ENCODE measurements at places on chromosomes 6 and 20. TPM values are rescaled to one million over a fixed set of nuclear protein-coding genes. Genes with fewer than 3 reads are reported as not detected.

DNA sequence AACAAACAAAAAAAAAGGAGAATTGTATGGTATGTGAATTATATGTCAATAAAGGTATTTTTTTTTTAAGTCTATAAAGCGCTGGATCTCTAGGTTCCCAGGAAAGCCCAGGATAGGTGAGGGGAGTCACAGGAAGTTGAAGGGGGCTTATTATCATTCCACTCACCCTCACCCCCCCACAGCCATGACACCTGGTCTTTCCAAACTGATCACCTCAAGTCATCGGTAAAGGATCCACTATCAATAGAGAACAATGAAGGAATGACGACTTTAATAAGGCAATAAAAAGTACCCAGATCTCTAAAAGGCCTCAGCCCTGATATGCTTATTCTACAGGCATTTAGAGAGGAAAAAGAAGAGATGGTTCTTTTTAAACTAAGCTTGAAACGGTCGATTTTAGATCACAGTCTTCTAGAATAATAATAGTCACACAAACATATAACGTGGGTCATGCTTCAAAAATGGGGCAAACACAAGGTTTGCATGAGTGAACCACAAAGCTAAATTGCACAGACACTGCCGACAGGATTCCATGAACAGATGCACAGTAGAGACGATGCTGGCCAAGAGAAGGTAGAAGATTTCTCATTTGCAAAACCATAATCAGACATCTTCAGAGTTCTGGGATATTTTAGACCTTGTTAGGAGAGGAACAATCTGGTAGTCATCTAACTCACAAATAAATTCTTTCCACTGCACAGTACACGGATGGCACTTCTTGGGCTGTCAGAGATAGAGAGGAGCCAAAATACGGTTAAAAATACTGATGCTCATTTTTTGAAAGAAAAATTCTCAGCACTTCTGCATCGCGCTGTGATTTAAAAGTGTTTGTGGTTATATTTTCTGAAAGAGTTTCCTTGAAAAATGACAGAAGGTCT is 21.0 kb downstream of the ZMYND8 start:
- DNase-seq, result no peak

GRCh38 chr6:122616877-122617276 is 6.7 kb downstream of the PKIB start:
- no peak for DNase-seq

Gene PNLDC1
- total RNA-seq, result 1.1 TPM

GRCh38 chr6:128179876-128180438 is 279.1 kb upstream of the THEMIS start:
- no peak for DNase-seq

Gene MPIG6B
- total RNA-seq, result not detected

Gene LTB
- total RNA-seq, result 1.9 TPM

GRCh38 chr6:61585504-61585903 is 700.5 kb downstream of the KHDRBS2 start:
- DNase-seq, result no peak

DNA sequence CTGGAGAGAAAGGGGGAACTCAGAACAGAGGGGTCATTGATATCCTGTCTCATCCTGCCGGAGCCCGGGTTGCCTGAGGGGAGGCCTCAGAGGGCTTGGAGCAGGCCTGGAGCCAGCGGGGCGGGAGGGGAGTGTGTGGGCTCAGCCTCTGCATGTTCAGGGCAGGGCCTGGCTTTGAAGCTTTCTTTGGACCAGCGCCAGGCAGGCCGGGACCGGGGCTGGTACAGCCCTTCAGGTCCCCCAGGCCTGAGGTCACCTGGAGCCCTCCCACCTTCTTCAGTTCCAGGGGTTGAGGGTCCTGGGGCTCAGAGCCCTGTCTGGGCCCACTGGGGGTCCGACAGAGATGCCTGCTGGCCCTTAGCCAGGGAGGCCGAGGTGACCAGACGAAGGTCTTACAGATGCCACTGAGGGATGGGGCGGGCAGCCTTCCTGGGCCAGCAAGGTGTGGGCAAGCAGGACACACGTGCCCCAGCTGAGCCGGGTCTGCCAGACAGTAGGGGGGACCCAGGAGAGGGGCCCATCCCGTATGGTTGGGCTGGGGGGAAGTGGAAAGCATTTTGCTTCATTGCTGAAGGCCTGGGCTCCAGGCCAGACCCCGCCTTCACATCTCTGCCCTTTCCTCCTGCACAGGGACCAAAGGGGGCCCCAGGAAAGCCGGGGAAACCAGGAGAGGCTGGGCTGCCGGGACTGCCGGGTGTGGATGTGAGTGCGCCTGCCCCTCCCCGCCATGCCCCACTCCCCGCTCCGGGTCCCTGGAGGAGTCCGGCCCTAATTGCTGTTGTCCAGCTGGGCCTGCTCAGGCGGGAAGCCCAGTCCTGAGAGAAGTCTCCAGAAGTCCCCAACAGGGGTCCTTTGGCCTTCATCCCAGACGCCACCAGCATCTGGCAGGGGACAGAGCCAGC is 2.0 kb downstream of the COL9A3 start:
- peak; percentile 87 for DNase-seq

DNA sequence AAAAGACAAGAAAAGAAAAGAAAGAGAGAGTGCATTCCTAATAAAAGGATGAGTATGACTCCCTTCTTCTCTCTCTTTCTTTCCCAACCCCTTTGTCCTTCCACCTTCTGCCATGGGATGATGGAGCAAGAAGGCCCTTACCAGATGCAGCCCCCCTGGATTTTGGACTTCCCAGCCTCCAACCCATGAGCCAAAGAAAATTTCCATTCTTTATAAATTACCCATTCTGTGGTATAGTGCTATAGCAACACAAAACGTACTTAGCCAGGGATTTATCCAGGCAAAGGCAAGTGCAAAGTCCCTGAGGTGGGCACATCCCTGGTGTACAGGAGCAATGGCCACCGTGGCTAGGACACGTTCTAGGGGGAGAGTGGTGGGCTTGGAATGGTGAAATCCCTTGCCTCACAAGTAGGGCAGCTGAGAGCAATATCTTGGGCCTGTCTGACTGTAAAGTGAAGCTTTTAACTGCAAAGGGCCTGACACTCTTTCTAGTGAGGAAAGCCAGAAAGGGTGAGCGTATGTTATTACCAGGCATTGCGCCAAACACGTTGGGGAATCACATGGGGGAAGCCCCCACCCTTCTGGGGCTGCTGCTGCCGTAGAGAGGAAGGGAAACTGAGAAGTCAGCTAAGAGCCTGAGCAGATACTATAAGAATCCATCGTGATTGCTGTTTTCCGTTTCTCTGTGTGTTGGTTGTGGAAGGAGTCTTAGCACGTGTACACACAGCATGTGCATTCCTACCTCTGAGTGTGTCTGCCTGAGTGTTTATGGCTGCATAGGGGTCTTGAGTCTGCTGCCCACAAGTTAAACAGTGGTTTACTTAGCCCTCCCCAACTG is 50.7 kb upstream of the SIRPA start:
- DNase-seq, result peak; percentile 94

DNA sequence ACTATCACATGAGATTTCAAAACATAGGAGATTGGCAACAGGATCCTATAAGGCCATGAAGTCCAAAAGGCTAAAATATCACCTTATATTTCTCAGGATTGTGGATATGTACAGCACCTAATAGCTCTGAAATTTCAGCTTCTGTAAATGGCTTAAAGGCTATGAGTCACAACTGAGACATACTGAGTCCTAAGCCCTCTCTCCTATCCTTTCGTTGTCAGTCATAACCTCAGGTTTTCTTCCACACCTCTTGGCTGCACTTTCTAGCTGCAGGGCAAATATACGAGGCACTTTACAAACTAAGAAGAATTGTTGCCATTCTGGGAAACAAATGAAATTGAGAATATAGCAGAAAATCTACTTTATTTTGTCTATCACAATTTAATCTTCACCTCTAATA is 969.9 kb upstream of the EPHA7 start:
- DNase-seq, result no peak

DNA sequence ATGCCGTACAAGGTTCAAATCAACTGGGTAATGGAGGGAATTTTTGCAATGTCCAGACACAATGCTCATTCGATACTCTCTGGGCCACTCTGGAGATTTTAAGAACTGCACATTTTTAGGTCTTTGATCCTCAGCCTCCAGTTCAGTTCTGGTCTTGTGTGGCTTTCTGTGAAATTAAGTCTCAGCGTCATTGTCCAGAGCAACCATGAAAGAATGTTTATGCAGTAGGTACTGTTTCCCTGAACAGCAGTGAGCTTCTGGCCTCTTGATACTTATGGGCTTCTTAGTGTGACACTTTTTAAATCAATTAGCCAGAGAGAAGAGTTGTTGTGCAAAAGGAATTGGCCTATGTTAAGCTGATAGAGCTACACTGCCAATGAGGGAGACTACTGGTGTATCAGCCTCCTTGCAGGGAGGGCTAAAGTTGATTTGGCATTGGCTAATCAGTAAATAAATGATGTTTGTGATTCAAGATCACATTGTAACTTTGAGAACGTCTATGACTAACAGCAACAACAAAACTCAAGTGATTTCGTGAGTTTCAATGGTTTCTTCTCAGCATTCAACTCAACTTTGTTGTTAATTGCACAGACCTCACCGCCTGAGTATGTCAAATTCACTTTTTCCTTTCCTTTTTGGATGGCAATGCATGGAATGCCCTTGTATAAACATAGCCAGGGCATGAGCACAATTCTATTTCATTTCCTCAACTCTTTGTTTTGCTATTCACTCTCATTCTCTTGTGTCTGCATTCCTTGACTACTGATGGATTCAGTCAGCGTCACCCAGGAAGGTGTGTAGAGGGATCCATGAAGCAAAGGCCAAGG is 85.1 kb downstream of the GJA1 start:
- no peak for DNase-seq

- no peak for DNase-seq
Observed at GRCh38 chr20:17430125-17430950, 100.8 kb downstream of the BFSP1 start.

Gene CD24
- total RNA-seq, result 13.2 TPM
